ENCODE measurements at places on chromosomes 13 and 19.

DNA sequence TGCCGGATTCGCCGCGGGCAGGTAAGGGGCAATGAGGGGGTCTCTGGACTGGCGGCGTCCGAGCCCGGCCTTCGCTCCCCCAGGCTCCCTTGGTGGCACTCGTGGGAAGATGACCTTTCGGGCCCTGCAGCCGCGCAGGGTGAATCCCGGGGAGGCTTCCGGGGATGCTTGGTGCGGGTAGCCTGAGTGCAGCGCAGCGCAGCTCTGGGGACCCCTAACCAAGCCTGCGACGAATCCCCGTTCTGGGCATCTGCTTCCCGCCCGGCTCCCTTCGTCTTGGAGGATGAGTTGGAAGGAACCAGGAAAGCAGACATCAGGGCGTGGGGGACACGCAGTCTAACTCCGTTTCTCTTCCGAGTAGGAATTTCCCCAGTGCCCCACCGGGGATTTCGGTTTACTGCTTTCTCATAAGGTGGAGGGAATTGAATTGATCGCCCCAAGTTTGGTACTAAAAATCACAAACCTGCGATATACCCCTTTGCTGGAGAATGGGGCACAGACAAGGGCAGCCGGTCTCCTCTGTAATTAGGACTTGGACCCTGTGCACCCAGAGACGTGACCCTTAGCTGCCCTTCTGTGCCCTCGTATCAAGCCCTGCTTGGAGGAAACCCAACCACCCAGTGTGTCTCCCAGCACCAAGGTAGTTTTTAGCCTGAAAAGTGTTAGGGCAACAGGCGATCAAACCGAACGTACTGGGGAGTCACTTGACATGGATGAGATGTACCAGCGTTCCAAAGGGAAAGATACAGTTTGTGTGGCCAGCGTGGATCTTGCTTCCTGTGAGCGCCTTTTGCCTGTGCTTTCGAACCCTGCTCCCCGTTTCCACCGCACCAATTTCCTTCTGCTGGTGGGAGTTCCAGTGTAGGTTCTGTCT is 1.0 kb downstream of the GPC5 start:
- no peak for DNase-seq

DNA sequence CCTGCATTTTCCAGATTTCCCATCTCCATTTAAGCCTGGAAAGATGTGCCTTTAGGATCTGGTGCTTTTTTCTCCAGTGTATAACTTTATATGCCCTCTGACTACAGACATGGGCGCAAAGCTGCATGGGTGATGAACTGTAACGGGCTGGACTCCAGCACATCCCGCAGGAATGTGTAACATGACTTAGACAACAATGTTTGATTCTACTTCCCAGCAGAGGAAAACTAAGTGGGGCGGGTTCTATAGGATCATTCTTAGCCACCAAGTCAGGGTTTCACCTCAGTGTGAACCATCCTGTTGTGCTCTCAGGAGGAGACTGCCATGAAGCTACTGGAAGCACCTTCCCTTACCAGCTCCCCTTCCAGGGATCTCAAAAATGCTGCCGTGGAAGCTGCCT is 93.2 kb upstream of the SERP2 start:
- DNase-seq: no peak

GRCh38 chr19:49820125-49820524 is 2.0 kb downstream of the MED25 start:
- no peak for DNase-seq

DNA sequence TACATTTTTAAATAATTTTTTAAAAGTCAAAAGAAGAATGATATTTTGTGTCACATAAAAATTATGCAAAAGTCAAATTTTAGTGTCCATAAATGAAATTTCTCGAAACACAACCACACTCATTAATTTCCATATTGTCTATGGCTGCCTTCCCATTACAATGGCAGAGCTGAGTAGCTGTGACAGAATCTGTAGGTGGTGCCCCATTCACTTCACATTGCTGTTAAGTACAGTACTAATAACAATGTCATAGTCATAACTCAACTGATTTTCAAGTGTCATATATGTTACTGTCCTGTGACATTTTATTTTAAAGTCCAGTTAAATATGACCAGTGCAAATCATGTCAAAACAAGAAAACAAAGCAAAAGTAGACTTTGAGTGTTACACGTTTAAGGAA is 114.3 kb downstream of the SPRY2 start:
- no peak for DNase-seq

- DNase-seq: no peak
Measured at GRCh38 chr13:63345835-63346234, 1930.2 kb upstream of the PCDH20 start.

- DNase-seq: no peak
Measured at GRCh38 chr13:67880916-67881315, 650.8 kb upstream of the PCDH9 start.

DNA sequence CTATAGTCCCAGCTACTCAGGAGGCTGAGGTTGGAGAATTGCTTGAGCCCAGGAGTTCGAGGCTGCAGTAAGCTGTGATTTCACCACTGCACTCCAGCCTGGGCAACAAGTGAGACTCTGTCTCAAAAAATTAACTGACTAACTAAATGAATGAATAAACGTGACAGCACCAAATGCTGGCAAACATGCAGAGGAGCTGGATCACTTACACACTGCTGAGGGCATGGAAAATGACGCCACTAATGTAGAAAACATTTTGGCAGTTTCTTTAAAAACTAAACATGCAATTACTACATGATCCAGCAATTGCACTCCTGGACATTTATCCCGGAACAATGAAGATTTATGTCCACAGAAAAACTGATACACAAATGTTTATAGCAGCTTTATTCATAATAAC is 31.3 kb upstream of the GTF3A start:
- DNase-seq: no peak

DNA sequence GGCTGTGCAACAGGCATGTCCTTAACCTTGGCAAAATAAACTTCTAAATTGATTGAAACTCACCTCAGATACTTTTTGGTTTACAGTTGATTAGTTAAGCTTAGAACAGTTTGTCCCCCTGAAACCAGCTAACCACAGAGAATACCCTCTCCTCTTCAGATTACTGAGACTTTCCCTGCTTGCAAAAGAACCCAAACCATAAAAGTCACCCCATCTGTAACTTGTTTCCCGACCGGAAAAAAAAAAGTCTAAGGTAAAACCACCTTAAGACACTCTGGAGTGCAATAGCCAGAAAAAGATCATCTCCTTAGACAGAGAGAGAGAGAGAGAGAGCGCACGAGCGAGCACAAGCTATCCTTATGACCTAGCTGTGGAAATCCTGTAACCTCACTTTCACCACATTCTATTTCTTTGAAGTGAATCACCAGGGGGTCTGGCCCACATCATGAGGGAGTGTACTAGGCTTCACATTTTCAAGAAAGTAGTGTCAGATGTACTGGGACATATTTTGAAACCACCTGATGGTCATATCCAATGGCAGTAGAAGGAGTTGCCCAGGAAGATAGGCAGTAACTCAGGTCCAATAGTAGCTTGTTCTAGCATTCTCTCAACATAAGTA is 11.1 kb upstream of the GTF2F2 start:
- DNase-seq: no peak

- DNase-seq: no peak
Measured at GRCh38 chr19:11806354-11807098, 7.5 kb upstream of the ZNF440 start.

DNA sequence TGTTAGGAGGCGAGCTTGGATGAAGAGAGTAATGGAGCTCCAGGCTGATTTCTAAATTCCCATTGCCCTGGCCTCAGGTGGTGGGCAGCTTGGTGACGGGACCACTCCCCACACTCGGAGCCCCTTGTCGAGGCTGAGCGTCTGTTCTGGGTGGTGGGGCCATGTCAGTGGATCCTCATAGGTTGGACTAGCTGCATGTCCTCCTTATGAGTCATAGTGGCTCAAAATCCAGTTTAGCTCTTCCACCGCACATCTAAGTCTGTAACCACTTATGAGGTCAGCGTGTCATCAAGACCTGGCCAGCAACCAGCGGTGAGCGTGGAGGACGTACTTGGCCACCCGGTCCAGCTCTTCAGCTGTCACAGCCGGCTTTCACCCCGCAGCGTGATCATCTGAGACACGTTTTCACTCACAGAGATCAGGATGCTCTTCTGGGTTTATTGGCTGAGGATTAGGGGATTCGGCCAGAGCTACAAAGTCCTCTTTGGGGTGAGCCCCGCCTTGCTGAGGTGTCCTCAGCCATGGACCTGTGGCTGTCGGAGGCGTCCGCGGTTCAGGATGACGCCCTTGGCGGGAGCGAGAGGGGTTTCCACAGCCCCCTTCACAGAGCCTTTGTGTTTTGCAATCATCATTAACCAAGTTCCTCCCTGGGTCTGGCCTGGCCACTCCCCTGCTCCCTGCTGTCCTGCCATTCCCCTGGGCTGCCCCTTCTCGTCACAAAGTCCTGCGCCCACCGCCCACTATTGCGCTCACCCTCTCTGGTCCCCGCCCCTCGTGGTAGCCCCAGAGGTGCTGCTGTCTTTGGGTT is 41.9 kb downstream of the ADPRHL1 start:
- DNase-seq: peak; percentile 12

GRCh38 chr13:43664700-43665191 is 122.0 kb downstream of the ENOX1 start:
- peak; percentile 16 for DNase-seq

DNA sequence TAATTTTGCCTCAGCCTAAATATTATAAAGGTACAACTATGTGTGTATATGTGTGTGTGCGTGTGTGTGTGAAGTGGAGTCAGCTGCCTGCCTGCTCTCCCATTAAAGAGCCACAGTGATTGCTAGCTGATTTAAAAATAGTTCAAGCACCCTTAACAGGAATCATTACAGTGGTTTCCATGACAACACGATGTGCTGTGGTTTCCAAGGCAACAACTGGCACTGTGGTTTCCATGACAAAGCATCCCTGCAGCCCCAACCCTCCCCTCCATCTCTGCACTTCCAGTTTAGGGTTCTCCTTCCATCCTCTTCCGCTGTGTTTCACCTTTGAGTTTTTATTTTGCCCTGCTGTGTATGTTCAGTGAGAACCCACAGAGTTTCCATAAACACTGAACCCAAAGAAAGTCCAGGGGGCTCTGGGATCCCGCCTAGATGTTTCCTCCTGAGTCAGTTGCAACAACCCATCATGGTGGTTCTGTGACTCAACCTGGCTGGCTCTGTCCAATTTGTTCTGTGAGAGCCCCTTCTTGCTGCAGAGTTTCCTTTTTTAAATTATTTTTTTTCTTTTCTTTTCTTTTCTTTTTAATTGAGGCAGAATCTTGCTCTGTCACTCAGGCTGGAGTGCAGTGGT is 7.1 kb upstream of the PNMA8A start:
- no peak for DNase-seq

GRCh38 chr19:21604351-21604926 is 99.0 kb downstream of the ZNF429 start:
- peak; percentile 60 for DNase-seq

DNA sequence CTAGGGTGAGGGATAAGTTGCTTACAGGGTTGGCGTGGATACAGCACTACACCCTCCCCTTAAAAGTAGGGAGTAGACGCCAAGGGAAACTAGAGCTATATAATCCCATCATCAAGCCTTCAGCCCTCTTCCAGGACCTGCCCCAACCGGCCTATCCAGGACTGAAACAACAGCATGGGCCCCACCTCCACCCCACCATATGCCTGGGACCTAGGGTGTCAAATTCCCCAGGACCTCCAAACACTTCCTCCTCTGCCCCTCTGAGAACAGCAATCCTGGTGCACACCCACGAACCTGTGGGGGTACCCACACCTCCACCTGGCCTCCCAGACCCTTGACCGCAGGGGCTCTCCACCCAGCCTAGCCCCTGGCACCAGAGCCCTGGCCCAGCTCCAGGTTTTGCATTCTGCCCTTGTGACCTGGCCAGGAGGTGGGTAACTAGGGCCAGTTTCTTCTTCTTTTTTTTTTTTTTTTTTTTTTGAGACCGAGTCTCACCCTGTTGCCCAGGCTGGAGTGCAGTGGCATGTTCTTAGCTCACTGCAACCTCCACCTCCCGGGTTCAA is 1.4 kb upstream of the CYP2F1 start:
- DNase-seq: no peak

- DNase-seq: no peak
Measured at GRCh38 chr19:13962699-13963602, 10.6 kb downstream of the DCAF15 start.

GRCh38 chr19:2327773-2328400 is 499 bp downstream of the LSM7 start:
- DNase-seq: peak; percentile 93

DNA sequence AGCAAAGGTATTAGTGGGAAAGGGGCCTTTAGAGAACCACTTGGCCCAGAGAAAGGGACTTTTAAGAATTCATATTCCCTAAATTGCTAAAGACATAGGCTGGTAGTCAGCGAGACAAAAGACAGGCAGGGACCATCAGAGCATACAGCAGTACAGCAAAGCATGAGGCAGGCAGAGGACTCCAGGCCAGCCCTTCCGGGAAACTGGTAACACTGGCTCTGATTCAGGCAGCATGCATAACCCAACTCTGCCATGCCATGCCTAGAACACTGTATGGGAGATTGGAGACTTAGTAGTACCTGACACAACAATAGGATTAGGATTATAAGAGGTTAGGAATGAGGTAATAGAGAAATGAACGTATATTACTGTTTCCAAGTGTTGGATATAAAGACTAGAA is 34.9 kb downstream of the CAB39L start:
- no peak for DNase-seq

DNA sequence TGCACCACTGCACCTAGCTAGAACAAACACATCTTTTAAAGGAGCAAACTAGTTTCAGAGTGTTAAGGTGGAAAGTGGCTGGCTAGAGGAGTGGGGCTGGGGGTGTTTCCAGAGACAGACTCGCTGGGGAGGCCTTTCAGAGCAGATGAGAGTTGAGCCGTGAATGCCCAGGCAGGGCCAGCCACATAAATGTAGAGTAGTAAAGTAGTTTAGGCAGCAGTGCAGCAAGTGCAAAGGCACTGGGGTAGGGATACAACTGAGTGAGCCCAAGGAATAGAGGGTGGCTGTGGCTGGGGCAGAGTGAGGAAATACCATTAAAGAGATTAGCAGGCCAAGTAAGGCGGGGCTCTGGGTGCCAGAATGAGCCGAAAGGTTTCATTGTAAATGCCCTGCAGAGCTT is 72.0 kb downstream of the ALOX5AP start:
- DNase-seq: no peak

DNA sequence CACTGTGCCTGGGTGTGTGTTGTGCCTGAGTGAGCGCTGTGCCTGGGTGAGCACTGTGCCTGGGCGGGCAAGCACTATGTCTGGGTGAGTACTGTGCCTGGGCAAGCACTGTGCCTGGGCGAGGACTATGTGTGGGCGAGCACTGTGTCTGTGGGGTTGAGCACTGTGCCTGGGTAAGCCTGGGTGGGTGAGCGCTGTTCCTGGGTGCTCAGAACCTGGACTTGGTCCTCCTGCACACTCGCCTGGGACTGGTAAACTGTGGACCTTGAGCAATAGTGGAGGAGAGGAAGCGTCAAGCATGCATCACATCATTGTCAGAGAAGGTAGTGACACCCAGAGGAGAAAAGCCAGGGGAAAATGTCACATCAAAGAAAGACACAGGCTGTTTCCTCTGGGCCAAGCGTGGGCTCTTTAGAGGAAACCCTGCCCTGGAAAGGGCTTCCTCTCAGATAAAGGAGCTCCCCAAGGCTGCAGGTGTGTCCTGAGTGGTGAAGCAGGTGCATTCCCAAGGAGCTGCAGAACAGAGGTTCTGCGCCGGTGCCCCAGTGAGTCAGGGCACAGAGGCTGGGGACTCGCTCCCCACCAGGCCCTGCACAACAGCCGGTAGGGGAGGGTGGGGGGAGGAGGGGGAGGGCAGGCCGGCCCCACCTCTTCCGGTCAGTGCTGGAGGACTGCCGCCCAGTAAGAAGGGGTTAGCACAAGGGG is 141.2 kb downstream of the TEX29 start:
- DNase-seq: no peak

GRCh38 chr19:34712395-34713261 is 21.4 kb upstream of the ZNF181 start:
- peak; percentile 84 for DNase-seq

All from suppressor macrophage treated with lipopolysaccharide for 4 hours (primary cell).